Activated CD8-positive, alpha-beta memory T cell treated with anti-CD3 and anti-CD28 coated beads for 24 hours (primary cell): ENCODE measurements at places on chromosomes 13 and 19.

GRCh38 chr19:35931874-35932202, 4.3 kb upstream of the LRFN3 start:
- no peak for DNase-seq

- no peak for DNase-seq
Observed at GRCh38 chr13:61275736-61276135, 139.9 kb downstream of the PCDH20 start.

GRCh38 chr19:50728084-50728737, 5.0 kb downstream of the CLEC11A start:
- DNase-seq: peak; percentile 91

- no peak for DNase-seq
Observed at GRCh38 chr13:111322001-111322915, 1.8 kb downstream of the TEX29 start.

GRCh38 chr19:29311191-29311790, 98.3 kb upstream of the UQCRFS1 start:
- no peak for DNase-seq

DNA sequence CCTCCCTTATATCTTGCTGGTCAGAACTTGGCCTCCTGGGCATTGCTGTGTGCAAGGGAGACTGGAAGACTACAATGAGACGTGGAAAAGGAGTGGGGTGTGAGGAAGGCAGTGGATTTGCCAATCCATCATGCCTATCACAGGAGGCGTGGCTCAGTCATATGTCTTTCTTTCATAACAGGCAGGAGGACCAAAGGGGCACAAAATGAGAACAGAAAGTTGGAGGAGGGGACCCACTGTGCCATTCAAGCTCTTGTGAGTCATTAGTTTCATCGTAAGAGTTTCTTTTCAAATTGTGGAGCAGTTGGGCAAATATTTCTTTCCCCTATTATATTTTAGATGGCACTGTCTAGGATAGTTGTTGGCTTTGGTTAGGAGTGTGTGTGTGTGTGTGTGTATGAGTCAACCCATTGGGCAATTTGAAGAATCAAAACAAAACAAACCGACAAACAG, 471.5 kb downstream of the TSHZ3 start:
- DNase-seq: no peak

DNA sequence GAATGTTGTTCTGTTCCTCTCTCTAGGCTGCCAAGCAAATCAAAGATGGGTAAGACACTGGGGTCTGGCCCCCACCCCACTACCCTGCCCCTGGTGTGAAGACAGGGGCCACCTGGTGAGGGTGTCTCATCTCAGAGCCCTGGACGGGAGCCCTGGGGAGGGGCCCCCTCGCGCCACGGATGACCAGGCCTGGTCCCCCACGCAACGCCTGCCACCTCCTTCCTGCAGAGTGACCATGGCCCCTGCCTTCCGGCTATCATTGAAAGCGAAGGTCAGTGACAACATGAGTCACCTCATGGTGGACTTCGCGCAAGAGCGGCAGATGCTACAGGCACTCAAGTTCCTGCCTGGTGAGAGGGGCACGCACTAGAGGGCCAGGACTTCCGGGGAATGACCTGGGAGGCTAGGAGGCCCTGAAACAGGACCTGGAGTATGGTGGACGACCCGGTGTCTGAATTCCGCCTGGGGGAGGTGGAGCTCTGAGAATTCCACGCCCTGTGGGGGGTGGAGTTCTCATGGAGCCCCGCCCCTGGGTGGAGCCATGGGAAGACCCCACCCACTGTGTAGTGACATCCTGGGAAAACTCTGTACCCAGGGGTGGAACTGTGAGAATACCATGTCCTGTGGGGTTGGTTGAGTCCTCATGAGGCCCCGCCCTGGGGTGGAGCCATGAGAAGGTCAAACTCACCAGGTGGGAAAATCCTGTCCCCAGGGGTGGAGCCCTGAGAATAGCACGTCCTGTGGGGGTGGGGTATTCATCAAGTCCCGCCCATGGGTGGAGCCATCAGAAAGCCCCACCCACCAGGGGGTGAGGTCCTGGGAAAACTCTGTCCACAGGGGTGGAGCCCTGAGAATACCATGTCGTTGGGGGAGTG, 6.1 kb downstream of the FSD1 start:
- no peak for DNase-seq
